ENCODE measurements at places on chromosomes 2 and 18. TPM values are rescaled to one million over a fixed set of nuclear protein-coding genes. Genes with fewer than 3 reads are reported as not detected.

Gene SERPINB4
- total RNA-seq, result not detected

Gene DSC3
- total RNA-seq, result under 0.01 TPM

Gene NOL4
- total RNA-seq, result not detected

Gene RASGRP3
- total RNA-seq, result 2.5 TPM

Gene POTEI
- not detected for total RNA-seq

Gene GKN2
- total RNA-seq, result not detected

Gene REG3G
- not detected for total RNA-seq

Gene IL37
- not detected for total RNA-seq

Gene PPM1B
- 58.6 TPM for total RNA-seq

Gene STK36
- total RNA-seq, result 17.2 TPM

Gene WIPF1
- 10.6 TPM for total RNA-seq

Gene IL36G
- total RNA-seq, result not detected

Gene TET3
- 2.4 TPM for total RNA-seq

Gene SDC1
- total RNA-seq, result 5.3 TPM

Gene TMEFF2
- total RNA-seq, result 0.26 TPM

Gene M1AP
- total RNA-seq, result 0.26 TPM

Gene CPLX4
- total RNA-seq, result not detected

Gene ZNF142
- total RNA-seq, result 7.7 TPM
